ENCODE measurements at places on chromosomes 13 and 19. TPM values are rescaled to one million over a fixed set of nuclear protein-coding genes. Genes with fewer than 3 reads are reported as not detected.

The URAD gene
- not detected for total RNA-seq

The BICRA gene
- 15.0 TPM for total RNA-seq

The TGFBR3L gene
- total RNA-seq: 5.4 TPM

The TMEM221 gene
- total RNA-seq: not detected

GRCh38 chr19:52880895-52881389 lies 16.5 kb downstream of the ZNF320 start:
- DNase-seq: no peak
- H3K36me3 ChIP-seq: peaks cover 77% of the 10 kb centered on the region
- no peak overlapping the region for H3K4me3 ChIP-seq
- no peaks in the 10 kb centered on the region for H3K27me3 ChIP-seq
- H3K4me1 ChIP-seq: no peaks in the 10 kb centered on the region

DNA sequence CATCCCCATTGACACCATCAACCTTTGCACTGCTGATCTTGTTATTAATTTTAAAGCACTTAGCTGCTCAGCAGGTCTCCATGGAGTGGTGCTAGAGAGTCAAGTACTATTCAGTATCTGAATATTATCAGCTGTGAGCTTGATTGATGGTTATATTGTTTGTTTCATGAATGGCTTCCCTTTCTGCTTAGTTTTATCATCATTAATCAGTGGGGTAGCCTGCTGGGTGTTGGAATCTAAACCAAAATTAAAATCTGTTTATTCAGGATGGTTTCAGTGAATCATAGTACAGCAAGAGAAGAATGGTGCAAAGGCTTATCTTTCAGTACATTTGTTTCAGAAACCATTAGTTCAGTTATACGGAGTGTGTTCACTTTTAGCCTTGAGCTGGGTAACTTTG lies 42.5 kb upstream of the SCEL start:
- H3K27ac ChIP-seq: no peak overlapping the region
- no peak for DNase-seq
- no peaks in the 10 kb centered on the region for H3K27me3 ChIP-seq

DNA sequence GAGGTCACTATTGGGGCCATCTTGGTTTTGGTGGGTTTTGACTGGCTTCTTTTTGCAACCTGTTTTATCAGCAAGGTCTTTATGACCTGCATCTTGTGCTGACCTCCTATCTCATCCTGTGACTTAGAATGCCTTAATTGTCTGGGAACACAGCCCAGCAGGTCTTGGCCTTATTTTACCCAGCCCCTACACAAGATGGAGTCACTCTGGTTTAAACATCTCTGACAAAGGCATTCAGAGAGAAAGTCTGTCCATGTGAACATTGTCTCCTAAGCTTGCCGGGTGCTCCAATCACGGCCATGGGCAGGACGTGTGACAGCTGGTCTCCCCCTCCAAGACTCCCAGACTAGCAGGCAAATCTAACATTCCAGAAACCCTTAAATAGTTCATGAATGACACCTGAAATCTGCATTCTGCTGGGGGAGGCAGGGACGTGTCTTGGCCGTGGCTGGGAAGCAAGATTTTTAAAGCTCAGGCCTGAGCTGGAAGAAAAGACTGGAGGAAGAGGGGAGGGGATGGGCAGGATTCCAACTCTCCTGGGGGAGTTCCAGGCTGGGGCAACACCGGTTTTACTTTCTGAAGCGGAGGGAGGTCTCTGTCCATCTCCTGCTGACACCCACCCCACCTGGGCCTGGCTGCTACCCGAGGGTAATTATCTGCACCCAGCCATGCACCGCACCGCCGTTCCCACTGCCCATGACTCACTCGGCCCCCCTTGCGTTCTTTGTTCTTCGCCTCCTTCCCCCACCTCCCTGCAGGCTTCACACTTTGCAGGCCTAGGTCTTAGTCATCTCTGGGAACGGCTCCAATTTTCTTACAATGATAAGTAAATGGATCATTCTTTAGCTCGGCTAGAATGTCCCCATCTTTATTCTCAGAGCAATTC lies 11.6 kb upstream of the OR1M1 start:
- H3K4me1 ChIP-seq: peaks cover 15% of the 10 kb centered on the region
- H3K36me3 ChIP-seq: no peaks in the 10 kb centered on the region
- peak overlapping the region; percentile 72 for H3K27ac ChIP-seq
- no peak overlapping the region for H3K4me3 ChIP-seq
- peak; percentile 93 for DNase-seq

DNA sequence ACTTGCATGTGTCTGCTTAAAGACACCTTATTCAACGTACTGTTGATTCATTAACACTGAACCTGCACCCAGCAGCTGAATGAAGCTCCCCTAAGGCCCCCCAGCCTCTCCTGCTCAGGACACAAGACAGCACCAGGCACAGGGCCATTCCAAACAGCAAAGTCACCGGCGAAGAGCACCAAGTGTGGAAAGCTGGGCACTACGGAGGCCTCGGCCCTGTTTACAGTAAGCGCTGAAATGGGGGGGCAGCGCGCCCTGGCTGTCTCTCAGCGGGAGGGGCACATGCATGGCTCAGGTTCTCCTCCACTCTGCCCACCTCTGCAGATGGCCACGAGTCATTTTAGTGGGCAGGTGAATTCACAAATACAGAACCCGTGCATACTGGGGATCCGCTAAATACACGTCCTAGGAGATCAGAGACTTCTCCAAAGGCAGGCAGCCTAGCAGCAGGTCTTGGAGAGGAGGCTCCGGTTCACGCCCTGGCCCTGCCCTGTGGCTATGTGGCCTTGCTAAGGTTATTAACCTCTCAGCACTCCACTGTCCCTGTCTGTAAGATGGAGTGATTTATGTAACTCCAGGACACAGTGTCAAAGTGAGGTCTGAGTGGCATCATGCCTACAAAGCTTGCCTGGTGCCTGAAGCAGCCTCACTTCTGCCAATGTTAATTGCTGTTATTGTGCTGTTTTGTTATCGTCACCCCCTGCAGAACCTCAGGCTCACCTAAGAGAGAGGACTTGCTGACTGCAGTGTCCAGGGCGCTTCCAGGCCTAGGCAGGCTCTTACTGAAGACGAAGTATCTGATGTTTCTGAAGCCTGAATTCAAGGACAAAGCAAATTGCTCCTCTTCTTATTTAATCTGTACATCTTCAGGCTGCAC lies 207.4 kb upstream of the SOX1 start:
- H3K27ac ChIP-seq: no peak overlapping the region
- H3K4me1 ChIP-seq: no peaks in the 10 kb centered on the region
- H3K36me3 ChIP-seq: no peaks in the 10 kb centered on the region
- no peak overlapping the region for H3K4me3 ChIP-seq
- H3K27me3 ChIP-seq: peaks cover 19% of the 10 kb centered on the region
- peak; percentile 86 for DNase-seq

DNA sequence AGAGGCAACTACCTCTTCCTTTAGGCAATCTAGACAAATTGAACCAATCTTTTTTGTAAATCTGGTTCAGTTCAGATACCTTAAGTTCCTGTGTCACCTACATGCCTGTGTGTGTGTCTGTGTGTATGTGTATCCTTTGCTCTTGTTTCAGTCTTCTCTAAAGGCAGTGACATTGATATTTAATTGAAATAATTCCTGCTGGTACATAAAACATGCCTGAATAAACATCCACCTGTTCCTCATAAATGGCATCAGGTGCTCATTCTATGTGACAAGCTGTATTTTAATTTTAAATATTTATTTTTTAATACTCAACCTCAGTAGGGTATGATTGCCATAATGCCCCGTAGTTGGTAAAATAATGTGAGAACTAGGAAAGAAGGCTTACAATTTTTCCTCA lies 1606.4 kb upstream of the PRR20A start:
- DNase-seq: no peak
- H3K4me1 ChIP-seq: no peaks in the 10 kb centered on the region
- no peaks in the 10 kb centered on the region for H3K27me3 ChIP-seq
- no peaks in the 10 kb centered on the region for H3K36me3 ChIP-seq
- no peak overlapping the region for H3K27ac ChIP-seq

GRCh38 chr19:49256691-49257090 lies 68.3 kb downstream of the SLC6A16 start:
- H3K36me3 ChIP-seq: no peaks in the 10 kb centered on the region
- no peak overlapping the region for H3K27ac ChIP-seq
- no peak for DNase-seq
- no peaks in the 10 kb centered on the region for H3K4me1 ChIP-seq
- H3K4me3 ChIP-seq: no peak overlapping the region

DNA sequence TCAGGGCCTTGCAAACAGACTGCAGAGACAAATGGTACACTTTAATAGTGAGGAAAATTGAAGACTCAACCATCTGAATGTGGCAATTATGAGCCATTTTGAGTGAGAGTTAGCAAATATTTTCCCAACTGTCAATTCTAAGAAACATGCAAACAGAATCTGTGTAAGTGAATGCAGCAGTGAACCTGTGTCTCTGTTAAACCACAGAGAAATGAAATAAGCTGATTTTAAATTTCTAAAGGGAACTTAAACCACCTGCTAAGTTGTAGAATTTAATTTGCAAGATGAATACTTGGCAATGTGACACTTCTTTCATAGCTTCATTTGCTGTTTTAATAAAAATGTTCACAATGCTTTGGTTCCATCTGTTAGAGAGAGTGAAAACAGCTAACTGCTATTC lies 42.0 kb upstream of the TDRD3 start:
- H3K27ac ChIP-seq: no peak overlapping the region
- no peaks in the 10 kb centered on the region for H3K27me3 ChIP-seq
- no peak overlapping the region for H3K4me3 ChIP-seq
- H3K36me3 ChIP-seq: no peaks in the 10 kb centered on the region

DNA sequence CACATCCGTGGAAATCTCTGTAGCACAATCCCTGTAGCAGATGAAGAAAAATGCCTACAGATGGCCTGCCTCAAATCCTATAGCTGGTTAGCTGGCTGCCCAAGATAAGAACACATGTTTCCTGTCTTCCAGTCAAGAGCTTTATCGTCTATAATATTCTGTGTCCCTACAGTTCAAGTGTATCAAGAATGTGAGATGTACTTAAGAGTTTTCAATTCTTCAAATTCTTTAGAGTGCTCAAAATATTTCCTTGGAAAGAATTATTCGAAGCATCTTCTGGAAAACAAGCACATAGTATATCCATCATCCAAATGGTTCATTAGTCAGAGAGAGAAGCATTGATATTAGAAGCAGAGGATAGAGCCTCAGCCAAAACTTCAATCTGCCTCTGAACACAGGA lies 239.8 kb downstream of the COG6 start:
- no peak for DNase-seq
- no peak overlapping the region for H3K4me3 ChIP-seq
- H3K36me3 ChIP-seq: no peaks in the 10 kb centered on the region
- H3K27me3 ChIP-seq: no peaks in the 10 kb centered on the region
- peaks cover 72% of the 10 kb centered on the region for H3K4me1 ChIP-seq

GRCh38 chr13:37934339-37935191 lies 65.0 kb upstream of the TRPC4 start:
- H3K27ac ChIP-seq: no peak overlapping the region
- no peaks in the 10 kb centered on the region for H3K4me1 ChIP-seq
- no peaks in the 10 kb centered on the region for H3K36me3 ChIP-seq
- H3K4me3 ChIP-seq: no peak overlapping the region

DNA sequence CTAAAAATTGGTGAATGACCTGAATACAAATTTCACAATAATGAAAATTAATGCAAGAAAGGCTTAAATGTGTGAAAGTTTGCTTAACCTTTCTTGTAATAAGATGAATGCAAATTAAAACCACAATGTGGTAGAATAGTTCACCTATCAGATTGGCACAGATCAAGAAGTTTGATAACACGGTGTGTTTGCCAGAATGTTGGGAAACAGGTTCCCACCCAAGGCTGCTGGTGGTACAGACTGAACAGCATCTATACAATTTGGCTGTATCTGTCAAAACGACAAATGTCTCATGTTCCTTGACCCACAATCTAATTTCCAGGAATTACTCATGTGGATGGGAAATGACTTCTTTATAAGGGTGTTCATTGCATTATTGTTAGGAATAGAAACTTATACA lies 8.6 kb upstream of the IRS2 start:
- no peaks in the 10 kb centered on the region for H3K36me3 ChIP-seq
- no peaks in the 10 kb centered on the region for H3K27me3 ChIP-seq
- DNase-seq: no peak
- peaks cover 9% of the 10 kb centered on the region for H3K4me1 ChIP-seq

- no peaks in the 10 kb centered on the region for H3K27me3 ChIP-seq
- no peak overlapping the region for H3K4me3 ChIP-seq
- peaks cover 28% of the 10 kb centered on the region for H3K36me3 ChIP-seq
Measured at GRCh38 chr13:45269204-45269603, 68.4 kb upstream of the KCTD4 start.

- H3K27ac ChIP-seq: peak overlapping the region; percentile 55
- peaks cover 55% of the 10 kb centered on the region for H3K4me1 ChIP-seq
- no peaks in the 10 kb centered on the region for H3K36me3 ChIP-seq
- H3K4me3 ChIP-seq: peak overlapping the region; percentile 31
- H3K27me3 ChIP-seq: no peaks in the 10 kb centered on the region
Measured at GRCh38 chr19:39133431-39134270, 8.1 kb downstream of the PAK4 start.

DNA sequence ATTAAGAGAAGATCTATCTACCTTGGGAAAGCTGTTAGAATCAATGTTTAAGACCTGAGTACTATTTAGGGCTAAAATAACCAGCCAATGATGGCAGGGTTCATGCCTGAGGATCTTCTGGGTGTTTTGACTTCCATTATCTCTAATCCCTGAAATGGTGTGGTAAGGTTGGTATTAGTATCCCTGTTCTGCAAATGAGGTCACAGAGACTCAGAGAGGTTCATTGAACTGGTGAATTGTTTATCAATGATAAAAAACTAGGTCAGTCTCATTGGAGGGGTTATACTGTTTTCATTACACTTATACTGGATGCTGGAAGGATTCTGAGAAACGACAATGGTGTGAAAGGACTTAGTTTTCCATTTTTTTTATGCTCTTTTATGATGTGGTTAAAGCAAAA lies 264.8 kb downstream of the KLF5 start:
- no peaks in the 10 kb centered on the region for H3K27me3 ChIP-seq
- H3K4me3 ChIP-seq: no peak overlapping the region
- DNase-seq: no peak
- no peaks in the 10 kb centered on the region for H3K36me3 ChIP-seq

- H3K4me3 ChIP-seq: peak within 1 kb of the TSS; percentile 46
- no peaks in the 10 kb centered on the region for H3K36me3 ChIP-seq
Measured at GRCh38 chr19:15464394-15465385, at the start of gene RASAL3. RASAL3 (minus strand) TSS chr19:15464544; CDS start chr19:15464358, 186 bp downstream.

- no peak overlapping the region for H3K27ac ChIP-seq
- peaks cover 53% of the 10 kb centered on the region for H3K36me3 ChIP-seq
- no peak overlapping the region for H3K4me3 ChIP-seq
Measured at GRCh38 chr19:29708554-29709439, 6.3 kb downstream of the C19orf12 start.

DNA sequence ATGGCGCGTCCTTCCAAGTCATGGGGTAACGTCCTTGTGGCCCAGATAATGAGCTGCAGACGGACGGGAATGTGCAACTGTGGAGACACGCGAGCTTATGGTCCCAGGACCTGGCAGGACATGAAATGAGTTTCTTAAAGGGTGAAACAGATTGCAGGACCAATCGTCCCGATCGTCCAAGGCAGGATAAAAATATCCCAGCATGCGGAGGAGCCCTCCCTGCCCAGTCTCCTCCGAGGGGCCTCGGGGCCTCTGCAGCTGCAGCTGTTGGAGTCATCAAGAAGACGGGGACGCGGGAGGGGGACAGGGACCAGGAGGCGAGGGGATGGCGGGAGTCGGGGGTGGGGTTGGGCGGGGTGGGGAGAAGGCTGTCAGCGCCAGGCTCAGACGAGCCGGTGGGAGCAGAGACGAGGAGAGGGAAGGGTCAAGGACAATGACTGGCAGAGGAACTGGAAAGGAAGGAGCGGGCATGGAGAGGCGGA lies 14.4 kb upstream of the GARIN5A start:
- DNase-seq: no peak
- no peak overlapping the region for H3K27ac ChIP-seq
- H3K4me3 ChIP-seq: no peak overlapping the region

Measured in esophagus muscularis mucosa (tissue), 4 donors.